ENCODE measurements at places on chromosomes 5 and 9. TPM values are rescaled to one million over a fixed set of nuclear protein-coding genes. Genes with fewer than 3 reads are reported as not detected.

The CDKN2B gene
- not detected for total RNA-seq

The SLC27A4 gene
- 29.8 TPM for total RNA-seq

The BTNL3 gene
- total RNA-seq: not detected

The SPATA31C1 gene
- not detected for total RNA-seq

The RMRP gene
- 10,171 TPM for total RNA-seq

The ANKRD18A gene
- 3.9 TPM for total RNA-seq

The PCDHGC4 gene
- 0.12 TPM for total RNA-seq

The HTR1A gene
- not detected for total RNA-seq

GRCh38 chr9:8733131-8733954 lies 933.8 kb upstream of the DMAC1 start:
- peak; percentile 36 for DNase-seq

- DNase-seq: no peak
These were observed 14.0 kb upstream of the GPR151 start for GRCh38 chr5:146529984-146530383.

GRCh38 chr9:81619353-81620001 lies 69.9 kb downstream of the TLE1 start:
- no peak for DNase-seq

GRCh38 chr5:6398570-6399230 lies 20.4 kb upstream of the MED10 start:
- no peak for DNase-seq

DNA sequence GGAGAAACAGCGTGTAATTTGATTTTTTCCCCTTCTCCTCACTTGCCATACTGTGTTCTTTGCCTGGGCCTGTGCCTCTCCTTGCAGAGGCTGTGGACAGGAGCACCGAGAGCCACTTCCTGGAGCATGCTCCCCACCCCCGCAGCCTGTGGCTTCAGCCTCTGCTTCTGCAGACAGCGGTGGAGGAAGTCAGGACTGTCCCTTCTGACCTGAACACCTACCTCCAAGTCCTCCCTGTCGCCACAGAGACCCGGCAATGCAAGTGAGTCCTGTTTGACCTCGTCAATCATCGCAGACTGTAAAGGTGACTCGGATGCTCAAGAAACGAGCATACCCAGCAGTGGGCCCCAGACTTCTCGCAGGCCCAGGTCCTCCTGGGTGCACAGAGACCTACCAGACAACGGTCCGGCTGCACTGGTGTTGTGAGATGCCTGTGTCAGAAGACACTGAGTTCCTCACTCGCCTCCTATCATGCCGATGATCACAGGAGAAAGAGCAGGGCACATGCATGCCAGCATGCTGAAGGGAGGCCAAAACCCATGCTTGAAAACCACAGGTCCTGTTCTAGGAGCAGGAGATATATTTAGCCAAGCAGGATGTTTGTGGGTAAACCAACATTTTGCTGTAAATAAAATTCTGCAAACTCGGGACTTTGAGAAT lies 198.8 kb downstream of the AUH start:
- DNase-seq: no peak

DNA sequence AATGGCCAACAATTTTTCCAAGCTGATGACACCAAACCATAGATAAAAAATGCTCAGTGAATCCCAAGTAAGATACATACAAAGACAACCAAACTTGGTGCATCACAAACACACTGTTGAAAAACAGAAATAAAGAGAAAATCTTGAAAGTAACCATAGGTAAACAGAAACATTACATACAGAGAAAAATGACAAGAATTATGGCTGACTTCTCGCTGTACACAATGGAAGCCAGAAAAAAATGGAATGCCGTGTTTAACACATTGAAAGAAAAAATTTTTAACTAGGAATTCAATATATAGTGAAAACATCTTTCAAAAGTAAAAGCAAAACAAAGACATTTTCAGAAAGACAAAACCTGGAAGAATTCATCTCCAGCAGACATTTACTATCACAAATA lies 20.6 kb downstream of the DAP start:
- no peak for DNase-seq

DNA sequence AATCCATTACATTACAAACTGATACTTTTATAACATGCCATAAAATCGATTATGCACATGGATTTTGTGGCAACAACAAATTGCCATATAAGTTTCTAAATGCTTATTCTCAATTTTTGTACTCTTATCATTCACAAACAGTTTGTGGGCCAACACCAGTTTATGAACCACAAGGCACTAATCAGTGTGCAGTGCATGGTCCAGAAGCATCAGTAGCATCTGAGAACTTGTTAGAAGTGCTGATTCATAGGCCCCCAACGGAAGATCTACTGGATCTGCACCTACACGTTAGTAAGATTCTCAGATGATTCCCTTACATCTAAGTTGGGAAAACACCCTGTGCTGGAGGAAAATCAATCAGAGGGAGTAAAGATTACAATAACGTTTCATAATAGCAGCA lies 242.8 kb downstream of the TRPM3 start:
- DNase-seq: no peak

- DNase-seq: peak; percentile 51
These were observed 110.0 kb downstream of the PAX5 start for GRCh38 chr9:36924071-36924470.

GRCh38 chr9:75892216-75892911 lies 1.9 kb downstream of the PCSK5 start:
- no peak for DNase-seq

GRCh38 chr5:159459132-159459627 lies 128.9 kb upstream of the IL12B start:
- DNase-seq: no peak

GRCh38 chr5:100828071-100828897 lies 74.8 kb downstream of the ST8SIA4 start:
- no peak for DNase-seq

- no peak for DNase-seq
These were observed 227.7 kb downstream of the ZSWIM6 start for GRCh38 chr5:61559722-61560121.

- DNase-seq: no peak
These were observed 207.5 kb downstream of the CHSY3 start for GRCh38 chr5:130111746-130112145.

GRCh38 chr9:125508249-125508648 lies 198.8 kb downstream of the MAPKAP1 start:
- no peak for DNase-seq

GRCh38 chr9:99011161-99011709 lies 67.5 kb downstream of the COL15A1 start:
- peak; percentile 12 for DNase-seq

DNA sequence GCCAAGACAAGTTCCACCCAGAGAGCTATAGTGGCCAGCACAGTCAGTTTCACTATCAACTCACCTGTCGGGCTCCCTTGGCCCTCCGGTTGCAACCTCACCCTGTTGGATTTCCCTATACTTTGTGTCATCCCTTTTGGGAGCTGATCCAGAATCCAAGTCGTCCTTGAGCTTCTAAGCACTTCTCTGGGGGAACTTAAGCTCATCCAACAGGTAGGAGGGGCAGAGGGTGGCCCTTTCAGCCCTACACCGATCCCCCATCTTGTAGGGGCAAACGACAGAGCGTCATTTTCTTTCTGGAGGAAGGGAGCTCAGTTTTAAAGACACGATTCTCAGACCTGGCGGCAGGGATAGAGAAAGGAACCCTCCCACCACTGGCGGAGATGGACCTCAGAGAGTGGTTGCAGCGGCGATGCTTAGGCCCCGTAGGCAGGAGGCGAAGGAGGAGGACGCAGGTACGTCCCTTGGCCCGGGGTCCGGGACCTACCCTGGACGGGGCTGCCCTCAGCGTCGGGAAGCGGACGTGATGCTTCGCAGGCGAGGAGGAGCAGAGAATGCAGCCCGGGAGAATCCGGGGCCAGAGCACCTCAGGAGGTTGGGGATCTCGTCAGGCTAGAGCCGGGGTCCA lies 519 bp downstream of the ZER1 start:
- DNase-seq: no peak

- DNase-seq: no peak
These were observed 190.8 kb upstream of the ADRA1B start for GRCh38 chr5:159725475-159725874.

GRCh38 chr9:127580366-127580765 lies 31.7 kb upstream of the STXBP1 start:
- no peak for DNase-seq

- peak; percentile 41 for DNase-seq
These were observed 1.1 kb upstream of the TENT4A start for GRCh38 chr5:6712142-6712576.

GRCh38 chr5:64147849-64148441 lies 17.7 kb upstream of the RNF180 start:
- DNase-seq: peak; percentile 46
